GM04504 (cell line): ENCODE measurements at places on chromosomes 2 and 18.

DNA sequence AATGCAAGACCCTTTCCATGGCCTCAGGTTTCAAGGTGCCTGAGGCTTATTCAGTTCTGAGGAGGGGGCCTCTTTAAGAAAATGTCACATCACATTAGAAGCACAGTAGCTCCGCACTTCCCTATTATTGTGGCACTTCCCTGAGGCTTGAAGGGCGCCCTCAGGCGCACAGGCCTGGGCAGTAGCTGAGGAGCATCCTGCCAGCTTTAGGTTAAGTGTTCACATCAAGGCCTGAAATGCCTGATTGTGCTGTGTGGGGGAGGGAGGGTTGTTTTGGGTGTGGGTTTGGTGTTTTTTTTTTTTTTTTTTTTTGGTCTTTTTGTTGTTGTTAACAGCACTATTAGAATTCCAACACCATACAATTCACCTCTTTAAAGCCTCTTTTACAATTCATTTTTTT is 107.9 kb downstream of the CABLES1 start:
- DNase-seq, result no peak

GRCh38 chr18:60570172-60570571 is 197.6 kb upstream of the MC4R start:
- DNase-seq, result no peak

DNA sequence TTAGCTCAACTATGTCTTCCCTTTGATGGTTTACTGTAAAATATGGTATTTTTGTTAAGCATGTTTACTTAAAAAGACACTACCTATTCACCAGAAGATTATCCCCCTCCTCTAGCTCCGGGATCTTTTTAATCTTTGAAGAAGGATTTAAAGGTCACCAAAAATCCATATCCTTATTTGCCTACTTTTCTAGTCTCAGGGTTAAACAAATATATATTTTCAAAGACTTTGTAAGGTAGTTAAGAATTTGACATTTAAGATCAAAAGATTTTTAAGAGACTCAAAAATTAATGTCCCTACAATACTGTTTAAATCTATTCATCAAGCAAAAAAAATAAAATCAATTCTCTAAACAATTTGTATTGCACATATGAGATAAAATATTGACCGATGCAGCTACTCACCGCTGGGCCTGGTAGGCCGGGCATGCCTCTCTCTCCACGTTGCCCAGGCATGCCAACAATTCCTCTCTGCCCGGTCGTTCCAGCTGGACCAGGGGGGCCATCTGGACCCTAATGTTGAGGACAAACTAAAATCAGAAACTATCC is 76.1 kb downstream of the COL3A1 start:
- DNase-seq, result no peak

DNA sequence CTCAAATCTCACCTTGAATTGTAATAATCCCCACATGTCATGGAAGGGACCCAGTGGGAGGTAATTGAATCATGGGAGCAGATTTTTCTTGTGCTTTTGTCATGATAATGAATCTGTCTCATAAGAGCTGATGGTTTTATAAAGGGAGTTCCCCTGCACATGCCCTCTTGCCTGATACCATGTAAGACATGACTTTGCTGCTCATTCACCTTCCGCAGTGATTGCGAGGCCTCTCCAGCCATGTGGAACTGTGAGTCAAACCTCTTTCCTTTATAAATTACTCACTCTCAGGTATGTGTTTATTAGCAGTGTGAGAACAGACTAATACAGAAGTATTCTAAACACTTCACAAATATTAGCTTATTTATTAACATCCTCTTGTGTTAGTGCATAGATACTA is 516.7 kb downstream of the LRRTM4 start:
- DNase-seq, result no peak

DNA sequence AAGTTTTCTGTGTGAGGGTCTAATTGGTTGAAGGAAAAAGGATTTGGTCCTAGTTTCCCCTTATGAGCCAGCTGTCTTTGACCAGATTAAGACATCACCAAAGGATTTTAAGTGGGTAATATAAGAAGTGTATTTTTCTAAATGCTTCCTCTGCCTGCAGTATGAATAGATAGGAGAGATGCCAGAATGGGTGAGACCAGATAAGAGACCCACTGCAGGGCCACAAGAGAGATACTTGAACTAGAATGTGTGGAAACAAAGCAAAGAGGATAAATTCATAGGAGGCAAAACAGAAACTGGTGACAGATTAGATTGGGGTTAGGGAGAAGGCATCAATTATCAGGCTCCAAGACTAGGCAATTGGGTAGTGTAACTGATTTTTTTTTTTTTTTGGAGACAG is 1.1 kb upstream of the HDHD2 start:
- no peak for DNase-seq

- DNase-seq, result no peak
These were observed 36.5 kb upstream of the B4GALT6 start for GRCh38 chr18:31720867-31721266.

DNA sequence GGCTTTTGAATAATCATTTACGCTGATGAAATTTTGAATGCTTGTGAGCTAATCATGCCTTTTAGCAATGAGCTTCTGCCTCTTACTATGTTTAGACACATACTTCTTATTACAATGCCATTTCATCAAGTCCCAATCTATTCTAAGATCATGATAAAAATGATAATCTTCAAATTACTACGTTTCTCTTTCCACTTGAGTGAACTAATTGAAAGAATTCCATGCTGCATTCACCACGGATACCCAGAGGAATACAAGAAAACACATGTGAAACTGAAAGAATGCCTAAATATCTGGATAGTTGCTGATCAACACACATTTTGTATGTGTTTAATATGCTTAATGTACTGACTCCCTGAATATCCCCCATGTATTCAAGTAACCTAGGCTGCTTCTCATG is 62.3 kb downstream of the LRRTM4 start:
- DNase-seq, result no peak

- DNase-seq, result no peak
These were observed 39.8 kb upstream of the ASAP2 start for GRCh38 chr2:9166579-9167377.

- DNase-seq, result no peak
These were observed 75.7 kb upstream of the RAB6C start for GRCh38 chr2:129903586-129904425.

GRCh38 chr18:57728941-57729511 is 74.1 kb downstream of the ATP8B1 start:
- DNase-seq, result no peak

DNA sequence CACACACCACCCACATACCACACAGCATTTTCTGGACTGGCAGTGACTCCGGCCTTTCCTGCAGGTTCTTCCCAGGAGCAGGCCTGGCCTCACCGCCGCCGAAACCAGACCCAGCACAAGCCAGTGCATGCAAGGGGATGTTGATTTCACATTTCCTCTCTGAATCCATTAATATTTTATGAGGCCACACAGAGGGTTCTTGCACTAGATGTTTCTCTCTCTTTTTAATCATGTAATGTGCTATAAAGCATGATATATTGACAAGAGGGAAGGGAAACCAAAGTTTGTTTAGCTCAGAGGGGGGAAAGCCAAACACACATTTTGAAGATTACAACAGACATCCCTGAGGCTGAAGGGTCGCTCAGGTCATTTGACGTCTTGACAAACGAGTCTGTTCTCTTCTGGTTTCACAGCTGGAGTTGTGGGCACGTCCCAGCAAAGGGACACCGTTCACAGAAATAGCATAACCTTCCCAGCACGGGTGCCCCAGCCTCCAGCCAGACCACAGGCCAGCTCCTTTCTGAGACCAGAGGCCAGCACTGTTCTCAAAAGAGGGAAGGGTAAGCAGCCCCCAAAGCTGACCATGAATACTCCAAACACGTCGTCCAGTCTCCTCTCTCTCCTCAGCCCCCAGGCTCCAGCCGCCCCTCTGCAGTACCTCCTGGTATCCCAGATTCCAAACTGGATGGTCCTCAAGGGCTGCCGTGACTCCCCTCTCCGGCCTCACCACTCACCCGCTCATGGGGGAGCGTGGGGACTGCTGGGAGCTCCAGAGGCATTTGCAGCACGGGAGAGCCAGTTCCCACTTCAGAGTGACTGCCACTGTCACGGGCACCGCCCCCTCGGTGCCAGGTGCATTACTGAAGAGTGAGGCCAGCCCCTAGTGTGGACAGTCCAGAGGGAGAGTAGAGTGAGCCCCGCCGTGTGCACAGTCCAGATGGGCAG is 340.3 kb upstream of the SALL3 start:
- DNase-seq, result no peak

DNA sequence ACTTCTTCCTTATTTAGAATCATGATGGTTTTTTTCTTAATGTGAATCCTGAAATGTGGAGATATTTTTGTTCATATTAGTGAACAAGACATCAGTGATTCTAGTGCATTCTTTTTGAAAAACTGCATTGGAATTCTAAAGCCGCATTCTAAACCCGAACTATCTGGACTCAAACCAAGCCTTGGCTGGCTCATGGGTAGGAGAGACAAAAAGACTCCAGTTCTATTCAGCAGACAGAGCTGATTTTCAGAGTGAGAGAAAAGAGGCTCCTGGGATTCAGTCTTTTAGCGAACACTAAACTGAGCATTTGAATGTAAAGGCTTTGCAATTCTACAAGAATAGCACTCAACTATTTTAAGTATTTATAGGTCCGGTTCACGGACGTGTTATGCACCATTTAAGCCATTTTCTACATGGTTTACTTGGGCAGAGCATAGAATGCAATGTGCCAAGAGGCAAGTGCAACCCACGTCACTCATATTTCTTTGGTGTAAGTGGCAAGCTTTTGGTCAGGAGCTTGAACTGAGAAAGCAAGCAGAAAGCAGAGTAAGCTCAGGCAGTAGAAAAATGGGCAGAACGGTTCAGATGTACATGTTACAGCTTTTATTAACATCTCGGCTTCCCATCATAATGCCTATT is 227.3 kb upstream of the RAB12 start:
- no peak for DNase-seq

- no peak for DNase-seq
These were observed 41.3 kb downstream of the SCG2 start for GRCh38 chr2:223560749-223561435.

DNA sequence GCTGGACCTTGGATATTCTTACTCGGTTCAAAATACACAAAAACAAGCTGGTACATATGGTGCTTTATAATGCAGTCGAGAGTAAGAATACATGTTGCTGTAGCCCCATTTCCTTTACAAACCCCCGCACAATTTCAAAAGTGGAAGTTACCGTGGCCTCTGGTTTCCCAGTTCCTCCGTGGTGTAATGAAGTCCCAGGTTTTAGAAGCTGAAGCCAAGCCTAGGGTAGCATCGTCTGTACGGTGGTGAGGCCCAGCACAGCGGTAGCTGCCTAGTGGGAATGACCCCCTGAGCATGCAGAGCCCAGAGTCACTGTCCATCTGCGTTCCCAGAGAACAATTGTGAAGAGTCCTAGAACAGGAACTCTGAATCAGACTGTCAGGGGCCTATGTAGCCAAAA is 171.8 kb downstream of the ASXL3 start:
- DNase-seq, result no peak

GRCh38 chr2:137865954-137866540 is 98.2 kb upstream of the HNMT start:
- peak; percentile 11 for DNase-seq

DNA sequence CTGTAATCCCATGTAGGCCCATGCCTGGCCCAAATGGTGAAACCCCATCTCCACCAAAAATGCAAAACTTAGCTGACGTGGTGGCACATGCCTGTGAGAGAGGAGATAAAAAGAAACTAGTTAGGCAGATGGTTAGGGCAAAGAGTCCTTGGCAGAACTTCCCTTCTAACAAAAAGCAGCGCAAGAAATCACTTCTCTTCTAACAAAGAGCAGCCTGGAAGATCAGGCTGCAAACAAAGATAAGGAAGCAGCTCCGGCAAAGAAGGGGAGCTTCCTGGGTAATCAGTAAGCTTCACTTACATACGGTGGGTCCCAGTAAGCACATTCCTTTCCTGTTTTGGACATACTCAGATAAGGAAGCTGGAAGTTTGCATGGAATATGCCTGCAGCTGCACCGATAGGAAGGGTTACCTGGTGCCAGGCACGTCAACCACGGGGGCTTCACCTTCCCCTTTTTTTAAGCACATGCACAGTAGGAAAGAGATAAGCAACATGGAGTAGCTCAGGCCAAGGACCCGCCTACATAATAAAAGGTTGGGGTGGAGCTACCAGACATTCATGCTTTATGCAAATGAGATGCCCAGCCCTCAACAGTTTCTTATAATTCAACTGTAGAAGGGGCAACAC is 61.0 kb upstream of the SLC25A52 start:
- no peak for DNase-seq

DNA sequence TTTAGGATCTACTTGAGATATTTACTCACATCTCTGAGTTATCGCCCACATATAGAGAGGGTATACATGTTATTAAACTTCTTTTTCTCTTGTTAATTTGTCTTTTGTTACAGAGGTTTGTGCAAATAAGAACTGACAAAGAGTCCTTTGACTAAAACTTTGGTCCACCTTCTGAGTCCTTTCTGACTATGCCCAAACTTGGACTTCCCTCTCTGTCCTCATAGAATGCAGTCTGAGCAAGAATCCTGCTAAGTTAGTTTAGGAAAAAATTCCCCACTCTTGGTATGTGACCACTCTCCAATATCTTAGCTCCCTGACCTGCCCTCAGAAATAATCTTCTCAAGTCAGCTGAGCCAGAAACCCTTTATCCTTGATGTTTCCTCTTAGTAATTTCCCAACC is 257.5 kb upstream of the REG3G start:
- DNase-seq, result no peak

DNA sequence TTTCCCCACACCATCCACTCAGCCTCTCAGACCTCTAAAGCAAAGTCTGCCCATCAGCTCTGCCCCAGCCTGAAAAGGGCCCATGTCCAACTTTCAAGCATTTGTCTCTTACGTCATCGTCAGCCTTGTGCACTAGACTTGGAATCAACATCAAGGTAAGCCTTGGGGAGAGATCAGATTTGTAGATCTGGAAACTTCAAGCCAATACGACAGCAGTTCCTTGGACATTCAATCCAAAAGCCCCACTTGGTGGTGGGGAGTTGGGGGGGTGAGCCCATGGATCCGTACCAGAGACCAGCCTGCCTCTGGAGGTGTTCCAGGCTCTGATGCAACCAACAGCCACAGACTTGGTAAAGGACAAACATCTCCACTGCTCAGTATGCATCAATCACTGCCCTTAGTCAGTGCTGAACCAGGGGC is 206.8 kb upstream of the MEIS1 start:
- DNase-seq, result no peak

DNA sequence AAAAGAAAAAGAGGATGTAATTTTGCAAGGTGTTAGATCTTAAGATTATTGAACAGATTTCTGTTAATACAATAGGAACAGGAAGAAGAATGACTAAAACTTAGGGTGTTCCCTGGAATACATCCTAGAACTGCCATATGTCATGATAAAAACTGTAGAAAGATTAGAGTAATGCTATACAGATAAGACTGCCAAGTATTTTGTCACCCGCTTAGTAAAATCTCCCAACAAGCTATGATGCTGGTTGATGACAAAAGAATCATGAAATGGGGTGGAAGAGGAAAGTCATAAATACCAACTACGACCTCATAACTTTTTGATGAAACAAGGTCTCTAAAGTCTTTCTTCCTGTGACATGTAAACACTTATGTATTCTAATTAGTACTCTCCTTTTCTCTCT is 163.6 kb upstream of the COL3A1 start:
- peak; percentile 39 for DNase-seq

DNA sequence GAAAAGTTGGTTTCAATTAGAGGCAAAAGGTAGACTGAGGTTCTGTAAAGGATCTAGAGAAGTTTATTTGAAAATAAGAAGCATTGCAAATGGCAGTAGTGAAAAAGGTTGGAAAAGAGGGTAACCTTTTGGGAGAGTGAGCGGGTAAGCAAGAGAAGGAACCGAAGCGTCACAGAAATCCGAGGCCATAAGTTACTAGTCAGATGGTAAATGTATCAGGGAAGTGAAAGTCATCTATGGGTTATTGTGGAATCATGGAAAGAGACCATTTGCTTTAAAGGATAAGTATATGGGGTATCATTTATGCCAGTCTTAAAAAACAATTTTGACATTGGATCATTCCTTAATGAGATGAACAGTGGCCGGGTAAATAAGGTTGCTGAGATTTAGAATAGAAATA is 30.5 kb downstream of the EML4 start:
- no peak for DNase-seq
